ENCODE measurements at places on chromosomes 2 and 18.

- ATAC-seq, result no peak
Observed at GRCh38 chr2:168375195-168375798, 80.8 kb upstream of the CERS6 start.

GRCh38 chr18:3328532-3328931 lies 66.6 kb downstream of the MYL12B start:
- ATAC-seq, result no peak

DNA sequence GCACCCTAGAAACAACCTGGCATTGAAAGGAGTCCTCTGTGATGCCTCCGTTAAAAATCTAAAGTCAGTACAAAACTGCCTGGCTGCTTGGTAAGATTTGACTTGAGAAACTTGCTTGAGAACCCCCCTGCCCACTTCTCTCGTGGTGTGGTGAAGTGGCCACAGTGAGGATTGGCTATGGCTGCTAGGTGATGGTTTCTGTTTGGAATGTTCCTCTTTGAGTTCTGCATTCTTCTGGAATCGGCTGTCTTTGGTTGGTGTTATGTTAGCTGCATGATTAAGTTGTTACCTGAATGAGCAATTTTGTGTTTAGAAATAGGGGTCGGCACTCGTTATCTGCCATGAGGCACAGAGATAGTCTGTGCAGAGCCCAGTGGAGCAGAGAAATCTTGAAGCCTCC lies 21.7 kb upstream of the SAG start:
- no peak for ATAC-seq

DNA sequence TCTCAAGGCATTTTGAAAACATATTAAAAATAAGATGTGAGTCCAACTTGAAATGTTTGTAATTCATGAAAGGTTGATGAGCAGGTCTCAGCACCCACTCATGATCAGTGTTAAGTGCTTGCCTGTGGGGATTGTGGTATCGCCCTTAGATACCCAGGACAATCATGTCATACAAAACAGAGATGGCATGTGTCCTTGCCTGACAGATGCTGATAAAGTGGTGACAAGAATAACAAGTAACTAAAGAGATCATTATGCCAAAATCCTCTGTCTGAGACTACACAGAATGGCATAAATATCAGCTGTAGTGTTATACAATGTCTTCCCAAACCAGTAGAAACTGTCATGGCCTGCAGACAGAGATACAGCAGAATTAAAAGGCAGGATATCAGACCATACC lies 930.3 kb downstream of the SUCLG1 start:
- ATAC-seq, result no peak

- ATAC-seq, result no peak
Observed at GRCh38 chr18:55240978-55241377, 281.7 kb upstream of the CCDC68 start.

DNA sequence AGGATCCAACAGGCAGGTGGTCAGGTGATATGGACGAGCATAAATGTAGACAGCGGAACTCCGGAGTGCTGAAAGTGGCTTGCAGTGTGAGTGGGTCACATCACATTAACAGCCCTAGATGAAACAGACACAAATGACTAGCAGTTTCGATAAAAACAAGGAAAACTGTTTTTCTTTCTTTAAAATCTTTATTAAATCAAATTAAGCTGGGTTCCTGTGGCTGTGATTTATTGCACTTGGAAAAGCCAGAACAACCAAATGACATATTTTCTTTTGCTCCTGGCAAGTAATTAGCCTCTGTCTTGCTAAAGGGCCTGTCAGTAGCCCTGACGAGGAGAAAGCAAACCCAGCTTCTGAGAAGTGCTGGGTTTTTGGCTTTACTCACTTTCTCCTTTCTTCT lies 152.9 kb upstream of the DDX18 start:
- peak; percentile 27 for ATAC-seq

DNA sequence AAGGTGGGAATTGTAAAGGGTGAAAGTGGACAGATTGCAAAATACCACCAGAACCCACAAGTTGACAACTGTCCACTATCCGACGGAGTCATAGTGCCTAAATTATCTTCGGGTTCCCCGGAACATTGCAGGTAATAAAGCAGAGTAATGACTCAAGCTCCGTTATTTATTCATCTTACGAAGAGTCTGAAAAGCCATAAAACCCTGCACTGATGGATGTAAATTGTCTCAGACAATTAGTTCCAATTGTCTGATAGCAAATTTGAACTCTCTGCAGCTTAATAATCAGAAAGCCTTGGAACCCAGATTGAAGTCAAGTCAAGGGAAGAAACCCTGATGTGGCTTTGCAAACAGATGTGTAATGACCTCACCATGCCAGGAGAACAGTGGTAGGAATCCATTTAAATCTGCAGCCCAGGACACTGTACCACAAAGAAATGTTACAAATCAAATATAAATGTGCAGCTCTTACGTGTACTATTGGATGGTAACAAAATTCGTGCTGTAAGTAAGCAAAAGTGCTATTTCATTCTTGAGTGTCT lies 437.3 kb upstream of the SOX11 start:
- no peak for ATAC-seq

DNA sequence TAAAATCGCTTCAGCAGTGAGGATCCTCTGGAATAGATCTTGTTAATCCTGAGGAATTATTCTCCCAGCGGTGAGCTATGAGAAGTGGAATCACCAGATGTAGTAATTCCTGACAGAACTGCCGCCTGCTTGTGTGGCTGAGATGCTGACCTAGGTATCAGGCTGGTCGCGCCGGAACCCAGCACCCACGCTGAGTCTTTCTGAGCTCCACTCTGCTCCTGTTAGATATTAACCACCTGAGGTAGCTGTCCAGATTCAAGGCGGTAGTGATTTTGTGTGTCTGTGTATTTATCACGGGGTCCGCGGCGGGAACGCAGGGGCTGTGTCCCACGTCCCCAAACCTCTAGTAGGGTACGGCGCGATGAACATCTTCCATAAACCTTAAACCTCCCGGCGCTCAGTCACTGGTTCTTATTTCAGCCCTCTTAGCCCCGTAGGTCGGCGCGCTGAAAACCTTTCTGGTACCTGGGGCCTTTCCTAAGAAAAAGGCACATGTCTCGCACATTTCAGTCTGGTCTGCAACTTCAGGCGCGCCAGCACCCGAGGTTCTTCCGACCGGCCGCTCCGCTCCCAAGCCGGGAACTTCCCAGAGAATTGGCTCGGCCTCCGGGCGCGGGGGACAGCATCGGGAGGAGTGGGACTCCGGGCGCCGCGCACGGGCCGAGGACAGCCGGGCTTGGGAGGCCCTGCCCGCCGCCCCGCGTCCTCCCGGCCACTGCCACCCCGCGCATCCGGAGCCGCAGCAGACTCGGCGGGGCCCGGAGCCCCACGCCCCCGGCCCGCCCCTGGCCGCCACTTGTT lies 542 bp upstream of the CNNM3 start:
- ATAC-seq, result peak; percentile 12

- ATAC-seq, result no peak
Observed at GRCh38 chr18:63528863-63529492, 13.2 kb upstream of the SERPINB12 start.

GRCh38 chr2:110115291-110116032 lies at the start of gene MALL:
MALL (minus strand) TSS chr2:110115822; CDS start chr2:110115792, 30 bp downstream.
- peak; percentile 42 for ATAC-seq

DNA sequence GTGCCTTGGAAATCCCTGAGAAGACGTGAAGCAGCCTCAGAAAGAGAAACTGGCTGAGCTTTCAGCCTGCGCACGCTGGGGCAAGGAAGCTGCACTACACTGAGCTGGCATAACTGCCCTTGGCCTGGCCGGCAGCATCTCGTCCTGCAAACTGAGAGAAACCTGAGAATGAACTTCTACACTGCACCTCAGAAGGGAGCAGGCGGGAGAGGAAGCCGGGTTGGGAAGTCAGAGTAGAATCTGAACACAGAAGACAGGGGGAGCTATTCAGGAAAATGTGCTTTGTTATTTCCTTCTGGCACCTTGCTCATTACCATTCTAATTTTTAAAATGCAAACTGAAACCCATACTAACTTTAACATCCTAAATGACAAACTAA lies 70.9 kb downstream of the ZEB2 start:
- ATAC-seq, result no peak

- ATAC-seq, result no peak
Observed at GRCh38 chr2:102724016-102724490, 37.8 kb upstream of the TMEM182 start.

- ATAC-seq, result peak; percentile 88
Observed at GRCh38 chr2:238406221-238406997, 20.3 kb upstream of the ASB1 start.

DNA sequence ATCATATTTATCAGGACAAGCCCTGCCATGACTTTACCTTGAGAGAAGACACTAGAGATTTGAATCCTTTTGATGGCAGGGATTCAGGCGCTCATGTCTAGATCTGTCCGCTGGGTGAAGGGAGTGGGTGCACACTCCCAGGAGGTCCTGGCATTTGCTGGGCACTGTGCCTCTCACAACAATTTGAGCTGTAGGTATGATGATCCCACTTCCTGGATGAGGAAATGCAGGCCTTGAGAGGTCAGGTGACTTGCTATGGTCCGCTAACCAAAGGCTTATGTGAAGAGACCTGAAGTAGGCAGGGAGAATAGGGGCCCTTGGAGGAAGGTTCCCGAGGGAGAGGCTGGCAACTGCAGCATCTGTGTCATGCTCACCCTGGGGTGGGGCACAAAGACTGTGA lies 206.1 kb downstream of the HAUS1 start:
- no peak for ATAC-seq

DNA sequence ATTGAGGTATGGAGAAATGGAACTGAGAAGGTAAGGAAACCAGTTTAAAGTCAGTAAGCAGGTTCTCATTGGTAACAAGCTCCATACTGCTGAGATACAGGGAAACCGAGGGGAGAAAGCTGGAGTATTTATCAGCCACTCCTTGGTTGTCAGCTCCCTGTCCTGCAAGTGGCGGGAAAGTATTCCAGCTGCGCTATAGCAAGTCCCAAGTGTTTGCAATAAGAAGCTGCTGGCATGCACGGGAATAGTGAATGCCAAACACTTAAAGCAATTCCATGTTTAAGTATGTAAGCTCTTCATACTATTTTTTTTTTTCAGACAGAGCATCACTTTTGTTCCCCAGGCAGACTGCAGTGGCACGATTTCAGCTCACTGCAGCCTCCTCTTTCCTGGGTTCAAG lies 1601.1 kb downstream of the SUCLG1 start:
- no peak for ATAC-seq

DNA sequence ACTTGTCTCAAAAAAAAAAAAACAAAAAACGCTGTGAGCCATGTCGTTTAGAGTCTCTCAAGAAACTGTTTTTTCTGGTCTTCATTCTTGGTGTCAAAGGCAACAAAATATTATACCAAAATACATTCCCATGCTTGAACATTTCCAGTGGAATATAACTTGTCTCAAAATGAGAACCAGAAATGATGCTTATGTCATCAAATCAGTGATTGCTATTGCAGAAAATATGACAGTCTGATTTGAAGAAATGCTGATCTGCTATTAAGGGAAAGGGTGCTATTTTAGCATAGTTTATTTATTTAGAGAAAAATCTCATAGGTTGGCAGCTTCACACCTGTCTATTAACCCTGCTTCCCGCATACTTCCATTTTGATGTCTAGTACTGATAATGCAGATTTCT lies 82.4 kb upstream of the ACSL3 start:
- no peak for ATAC-seq

GRCh38 chr2:198161151-198161550 lies 356.8 kb downstream of the PLCL1 start:
- ATAC-seq, result no peak

- no peak for ATAC-seq
Observed at GRCh38 chr2:196230061-196230854, 58.9 kb upstream of the STK17B start.

GRCh38 chr18:34985963-34986362 lies 55.2 kb upstream of the MAPRE2 start:
- no peak for ATAC-seq

- ATAC-seq, result no peak
Observed at GRCh38 chr2:59171019-59171418, 929.9 kb upstream of the FANCL start.

GRCh38 chr2:130975729-130976128 lies 117.5 kb downstream of the FAM168B start:
- no peak for ATAC-seq

DNA sequence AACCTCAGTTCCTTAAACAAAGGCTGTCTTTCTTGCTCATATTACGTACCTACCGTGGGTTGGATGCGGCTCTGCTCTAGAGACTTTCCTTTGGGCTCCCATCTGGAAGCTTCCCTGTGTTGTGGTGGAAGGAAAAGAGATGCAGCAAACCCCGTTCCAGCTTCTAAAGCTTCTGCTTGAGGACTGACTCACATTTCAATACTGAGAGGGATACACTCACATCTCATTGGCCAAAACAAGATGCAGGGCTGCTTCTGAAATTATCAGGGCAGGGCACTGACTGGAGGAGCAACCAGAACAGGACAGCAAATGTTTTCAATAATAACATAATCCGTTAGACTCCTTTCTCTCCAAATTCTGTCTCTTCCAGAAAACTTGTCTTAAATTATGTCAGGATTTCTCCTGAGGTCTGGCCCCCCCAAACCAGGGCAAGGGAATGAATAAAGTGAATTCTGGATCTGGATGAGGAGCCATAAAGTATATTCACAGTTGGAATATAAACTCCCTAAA lies 4.5 kb upstream of the MYO5B start:
- no peak for ATAC-seq

DNA sequence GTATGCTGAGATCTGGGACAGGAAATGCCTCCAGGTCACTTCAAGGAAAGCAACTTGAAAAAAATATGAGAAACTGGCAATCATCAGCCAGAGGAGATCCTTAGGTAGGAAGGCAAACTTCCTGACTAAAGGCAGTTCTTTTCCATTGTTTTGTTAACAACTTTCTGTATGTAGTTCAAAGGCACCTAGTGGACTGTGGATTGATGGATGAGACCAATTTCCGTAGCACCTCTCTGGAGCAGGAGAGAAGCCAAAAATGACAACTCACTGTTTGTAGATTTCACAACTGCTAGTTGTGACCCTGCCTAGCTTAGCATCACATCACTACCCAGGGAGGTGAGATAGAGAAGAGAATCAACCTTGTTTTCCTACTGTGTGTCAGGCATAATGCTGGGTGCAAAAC lies 21.8 kb upstream of the NOSTRIN start:
- no peak for ATAC-seq

DNA sequence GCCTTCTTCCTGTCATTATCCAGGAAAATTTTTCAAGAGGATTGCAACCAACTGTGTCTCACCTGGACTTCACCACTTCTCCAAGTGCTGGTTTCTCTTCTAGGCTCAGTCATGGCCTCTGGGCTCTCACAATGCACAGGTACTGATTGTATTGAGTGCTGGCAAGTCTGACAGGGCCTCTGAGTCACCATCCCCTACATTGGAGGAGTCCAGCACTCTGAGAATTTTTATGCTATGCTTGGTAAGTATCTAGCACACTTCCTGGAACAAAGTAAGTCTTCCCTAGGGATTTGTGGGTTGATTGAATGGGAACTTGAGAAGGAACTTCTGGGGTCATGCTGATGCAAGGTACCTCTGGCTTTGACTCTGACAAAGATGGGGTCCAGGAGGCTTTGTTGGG lies 147.2 kb upstream of the CELF4 start:
- ATAC-seq, result no peak

- peak; percentile 96 for ATAC-seq
Observed at GRCh38 chr2:152585830-152586484, 131.3 kb downstream of the PRPF40A start.

DNA sequence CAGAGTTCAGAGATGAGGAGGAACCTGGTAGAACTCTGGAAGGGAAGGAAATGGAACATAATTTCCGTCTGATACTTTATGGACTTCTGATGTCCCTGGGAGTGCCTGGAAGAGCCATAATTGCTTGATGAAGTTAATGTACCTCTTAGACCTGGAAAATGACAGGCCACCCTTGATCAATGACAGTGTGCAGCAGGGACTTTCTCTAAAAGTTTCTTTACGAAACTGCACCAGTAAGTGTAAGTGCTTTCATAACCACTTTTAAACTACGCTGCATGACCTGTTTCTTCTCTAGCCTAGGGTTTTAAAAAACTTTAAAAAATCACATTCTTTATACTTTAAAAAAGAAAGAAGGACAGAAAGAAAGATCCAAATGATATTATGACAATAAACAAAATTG lies 164.5 kb downstream of the LPIN1 start:
- no peak for ATAC-seq

All from SK-N-SH treated with all-trans-retinoic acid at 6 μM for 48 hours (cell line).